ENCODE measurements at places on chromosomes 4 and X.

- DNase-seq, result no peak
These were observed 45.4 kb downstream of the SCD5 start for GRCh38 chr4:82753238-82753637.

- DNase-seq, result no peak
These were observed 248.7 kb downstream of the IL1RAPL1 start for GRCh38 chrX:28835991-28836390.

DNA sequence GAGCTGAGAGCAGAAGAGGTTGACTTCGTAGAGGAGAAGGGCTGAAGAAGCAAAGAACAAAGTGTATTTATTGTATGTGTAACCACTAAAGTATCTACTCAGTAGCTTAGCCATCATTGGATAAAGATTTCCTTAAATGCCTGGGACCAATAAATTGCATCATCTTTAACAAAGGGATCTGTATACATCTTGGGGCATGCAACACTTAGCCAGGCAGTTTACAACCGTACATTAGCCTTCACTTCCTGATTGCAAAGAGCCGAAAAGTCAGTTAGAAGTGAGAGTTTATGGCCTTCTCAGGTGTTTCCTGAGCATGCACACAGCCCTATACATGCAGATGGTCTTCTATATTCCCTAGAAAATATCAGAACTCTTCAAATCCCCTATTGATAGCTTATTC lies 68.0 kb upstream of the MAGED1 start:
- no peak for DNase-seq

DNA sequence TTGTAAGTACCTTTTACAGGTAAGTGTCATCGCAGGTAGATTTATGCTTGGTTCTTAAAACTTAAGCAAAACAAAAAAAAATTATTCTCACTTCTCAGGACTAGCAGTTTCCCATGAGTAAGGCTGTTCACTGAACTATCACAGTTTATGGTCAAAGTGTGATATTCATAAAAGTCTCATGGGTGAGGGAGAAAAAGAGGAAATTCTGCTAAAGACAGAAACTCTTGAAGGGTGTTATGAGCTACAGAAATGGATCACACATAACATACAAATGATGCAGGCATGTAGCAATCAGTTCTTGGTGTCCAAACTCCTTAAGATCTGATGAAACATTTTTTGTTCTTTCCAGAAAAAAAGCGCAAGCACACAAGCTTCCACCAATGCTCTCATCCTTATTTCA lies 8.5 kb downstream of the RAB9A start:
- DNase-seq, result no peak

GRCh38 chr4:90544532-90545045 lies 417.4 kb downstream of the CCSER1 start:
- no peak for DNase-seq

- no peak for DNase-seq
These were observed 593.2 kb downstream of the ZNF674 start for GRCh38 chrX:45952030-45952429.
